ENCODE measurements at places on chromosomes 3 and 15. TPM values are rescaled to one million over a fixed set of nuclear protein-coding genes. Genes with fewer than 3 reads are reported as not detected.

The COL6A6 gene
- not detected for total RNA-seq

The GABRA5 gene
- total RNA-seq: not detected

The IRAK2 gene
- total RNA-seq: 5.3 TPM

The LDHAL6B gene
- not detected for total RNA-seq

The KCNAB1 gene
- not detected for total RNA-seq

The PDCD7 gene
- total RNA-seq: 40.5 TPM

The SLC15A2 gene
- 2.0 TPM for total RNA-seq

The RASGRF1 gene
- total RNA-seq: not detected

The ANKRD34C gene
- not detected for total RNA-seq

The CPB1 gene
- total RNA-seq: not detected

The SLC24A1 gene
- 8.2 TPM for total RNA-seq

The SLC27A2 gene
- 0.61 TPM for total RNA-seq

The TMEM207 gene
- not detected for total RNA-seq

The ZBED2 gene
- total RNA-seq: not detected

The GOLGA8G gene
- not detected for total RNA-seq

The ADAMTS9 gene
- not detected for total RNA-seq

The KBTBD13 gene
- not detected for total RNA-seq

The SNRPA1 gene
- 90.5 TPM for total RNA-seq

The KNG1 gene
- not detected for total RNA-seq

The ADAMTS17 gene
- 6.2 TPM for total RNA-seq

The PODXL2 gene
- total RNA-seq: 4.2 TPM

The ISL2 gene
- not detected for total RNA-seq

The EFHB gene
- total RNA-seq: 1.5 TPM

The ZPLD1 gene
- total RNA-seq: not detected

The GPR149 gene
- not detected for total RNA-seq

The MOBP gene
- not detected for total RNA-seq

The RASL12 gene
- not detected for total RNA-seq

The CDC25A gene
- not detected for total RNA-seq

The MUC20 gene
- total RNA-seq: 12.5 TPM

The CTXND1 gene
- not detected for total RNA-seq

The SCAP gene
- total RNA-seq: 85.7 TPM

The GOLGA6A gene
- total RNA-seq: 0.20 TPM

The IGSF10 gene
- total RNA-seq: not detected

The MYZAP gene
- 1.2 TPM for total RNA-seq

The CAND2 gene
- 1.9 TPM for total RNA-seq

The MDFIC2 gene
- not detected for total RNA-seq

The SLC9C1 gene
- total RNA-seq: not detected

The ALPK3 gene
- total RNA-seq: 0.26 TPM

The MITF gene
- 0.80 TPM for total RNA-seq

The CHRD gene
- total RNA-seq: not detected

The ARIH2 gene
- total RNA-seq: 149 TPM

The UBAP1L gene
- total RNA-seq: 16.6 TPM

The SLC6A20 gene
- total RNA-seq: not detected

The FANCD2OS gene
- total RNA-seq: not detected

The GRAMD1C gene
- total RNA-seq: 2.8 TPM
